CD4-positive, alpha-beta T cell treated with Interleukin-2 at 100 ng/mL for 4 hours (primary cell): ENCODE measurements at places on chromosomes 1 and 21.

DNA sequence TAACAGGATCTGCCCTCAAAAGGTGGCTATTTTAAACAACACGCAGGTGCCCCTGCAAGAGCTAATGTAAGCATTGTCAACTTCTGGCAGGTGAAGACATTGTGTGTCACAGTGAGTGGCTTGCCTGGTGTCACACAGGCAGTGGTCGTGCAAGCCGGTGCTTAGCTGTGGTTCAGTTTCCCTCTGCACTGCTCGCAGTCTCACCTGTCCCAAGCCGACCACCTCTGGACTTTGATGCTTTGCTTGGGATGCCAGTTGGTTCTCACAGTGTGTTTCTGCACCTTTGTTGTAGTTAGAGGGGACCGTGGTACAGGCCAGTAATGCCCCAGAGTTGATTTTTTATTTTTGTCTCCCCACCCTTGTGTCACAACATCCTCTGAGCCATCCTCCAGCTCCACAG lies 85.2 kb downstream of the UCK2 start:
- no peak for DNase-seq

DNA sequence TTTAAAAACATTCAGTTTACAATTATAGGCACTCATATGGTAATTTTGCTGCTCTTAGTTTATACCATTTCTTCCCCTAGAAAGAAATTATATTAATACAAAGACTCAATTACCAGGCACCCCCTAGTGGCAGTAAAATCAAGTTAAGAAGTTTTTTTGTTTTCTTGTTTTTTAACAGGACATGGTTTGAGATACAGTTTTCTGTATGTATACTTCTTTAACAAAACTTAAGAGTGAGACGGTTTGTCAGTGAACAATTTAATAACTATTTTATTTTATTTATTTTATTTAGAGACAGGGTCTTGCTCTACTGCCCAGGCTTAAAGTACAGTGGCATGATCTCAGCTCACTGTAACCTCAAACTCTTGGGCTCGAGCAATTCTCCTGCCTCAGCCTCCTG lies 224.6 kb downstream of the FAF1 start:
- peak; percentile 6 for DNase-seq

DNA sequence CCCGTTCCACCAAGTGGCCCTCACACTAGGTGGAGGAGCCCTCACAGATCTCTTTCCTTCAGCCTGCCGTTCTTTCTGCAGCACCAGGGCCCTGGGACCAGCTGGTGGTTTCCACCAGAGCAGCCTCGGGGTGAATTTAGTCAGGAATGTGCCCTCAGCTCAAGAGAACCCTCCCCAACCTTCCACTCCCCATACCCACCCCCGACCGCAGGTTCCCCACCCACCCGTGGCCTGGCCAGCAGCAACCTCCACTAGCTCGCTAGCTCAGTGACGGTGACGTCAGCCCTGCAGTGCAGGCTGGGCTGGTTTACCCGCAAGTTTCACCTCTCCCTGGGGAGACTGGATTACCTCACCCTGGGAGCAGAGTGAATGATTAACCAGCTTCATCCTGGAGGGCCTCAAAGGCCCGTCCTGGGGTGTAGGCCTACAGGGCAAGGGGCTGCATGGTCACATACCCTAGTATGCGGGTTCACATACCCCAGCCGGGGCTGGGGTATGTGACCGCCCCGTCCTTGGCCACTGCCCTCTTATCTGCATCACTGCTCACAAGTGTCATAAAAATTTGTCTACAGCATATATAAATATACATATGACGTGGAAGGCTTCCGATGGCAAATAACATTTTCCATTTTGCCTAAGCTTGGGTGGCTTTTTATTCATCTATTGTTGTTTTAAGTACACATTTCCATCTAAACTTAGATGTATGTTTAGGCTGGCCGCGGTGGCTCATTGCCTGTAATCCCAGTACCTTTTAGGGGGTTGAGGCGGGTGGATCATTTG lies 24.5 kb downstream of the ELF3 start:
- DNase-seq: no peak

GRCh38 chr1:31348449-31348848 lies 24.4 kb downstream of the FABP3 start:
- no peak for DNase-seq

DNA sequence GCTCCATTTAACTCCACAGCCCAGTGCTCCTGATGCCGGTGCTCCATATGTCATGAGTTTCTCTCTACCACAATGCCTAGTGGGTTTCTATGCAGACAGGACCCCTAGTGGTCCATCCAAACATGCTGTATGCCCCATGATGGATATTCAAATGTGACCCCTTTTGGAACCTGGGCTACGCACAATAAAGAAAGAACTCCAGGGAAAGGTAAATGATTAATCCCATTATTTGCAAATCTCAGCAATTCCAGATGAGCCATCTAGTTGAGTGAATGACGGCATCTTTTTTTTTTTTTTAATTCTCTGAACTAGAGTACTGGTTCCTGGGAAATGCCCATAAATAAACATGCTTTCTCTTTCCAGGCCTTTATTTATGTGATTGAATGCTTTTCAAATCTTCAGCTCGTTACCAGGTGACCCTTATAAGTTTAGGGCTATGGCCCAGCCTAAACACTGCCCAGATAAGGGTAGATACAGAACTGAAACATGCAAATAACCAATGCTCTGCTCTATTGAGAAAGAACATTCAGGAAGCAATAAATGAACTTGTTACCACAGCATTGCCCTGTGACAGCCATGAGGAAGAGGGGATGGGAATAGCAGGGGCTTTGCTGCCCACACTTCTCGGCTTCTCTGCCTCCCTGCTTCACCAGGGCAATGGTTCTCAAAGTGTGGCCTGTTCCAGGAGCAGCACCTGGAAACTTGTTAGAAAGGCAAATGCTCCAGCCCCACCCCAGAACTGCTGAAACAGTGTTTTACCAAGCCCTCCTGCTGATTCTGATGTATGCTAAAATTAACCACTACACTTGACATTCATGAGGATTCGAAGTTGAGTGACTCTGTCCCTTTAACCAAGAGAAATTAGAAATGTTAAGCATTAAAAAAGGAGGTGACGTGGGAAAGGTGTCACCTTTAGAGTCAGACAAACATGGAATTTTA lies 151.7 kb downstream of the SEC16B start:
- no peak for DNase-seq

GRCh38 chr1:236141447-236142252 lies 689 bp upstream of the GPR137B start:
- DNase-seq: no peak
